ENCODE measurements at places on chromosomes 7 and 10.

- DNase-seq: no peak
These were observed 40.1 kb upstream of the ADGRA1 start for GRCh38 chr10:133047526-133048123.

DNA sequence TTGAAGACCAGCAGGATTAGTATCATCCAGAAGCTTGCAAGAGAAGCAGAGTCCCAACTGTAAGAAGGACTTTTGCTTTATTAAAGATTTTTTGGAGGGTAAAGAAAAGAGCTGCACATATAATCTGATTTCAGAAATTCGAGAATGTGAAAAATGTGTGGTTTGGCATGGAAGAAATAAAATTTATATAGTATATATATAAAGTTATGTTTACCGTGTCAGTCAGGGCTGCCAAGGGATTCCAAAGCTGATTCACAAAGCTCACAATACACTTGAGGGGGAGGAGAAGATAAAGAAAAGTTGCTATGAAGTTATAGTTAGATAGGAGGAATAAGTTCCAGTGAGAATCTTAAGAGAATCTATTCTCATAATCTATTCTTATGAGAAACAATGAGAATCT, 231.8 kb upstream of the CACNA2D1 start:
- no peak for DNase-seq

- no peak for DNase-seq
These were observed 110.6 kb downstream of the PTPN20 start for GRCh38 chr10:47021850-47022249.

DNA sequence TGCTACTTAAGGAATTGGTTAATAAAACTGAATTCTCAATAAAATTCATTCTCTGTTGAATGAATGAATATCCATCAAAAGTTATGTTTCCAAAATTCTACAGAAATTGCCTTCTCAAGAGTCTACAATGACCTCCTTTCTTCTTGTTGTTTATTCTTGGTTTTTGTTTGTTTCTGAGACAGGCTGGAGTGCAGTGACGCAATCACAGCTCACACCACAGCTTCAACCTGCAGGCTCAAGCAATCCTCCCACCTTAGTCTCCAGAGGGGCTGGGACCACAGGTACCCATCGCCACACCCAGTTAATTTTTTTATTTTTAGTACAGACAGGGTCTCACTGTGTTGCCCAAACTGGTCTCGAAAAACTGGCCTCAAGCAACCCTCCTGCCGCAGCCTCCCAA, 97.6 kb downstream of the LMBR1 start:
- no peak for DNase-seq

GRCh38 chr7:40303996-40304395, 169.2 kb downstream of the SUGCT start:
- no peak for DNase-seq

DNA sequence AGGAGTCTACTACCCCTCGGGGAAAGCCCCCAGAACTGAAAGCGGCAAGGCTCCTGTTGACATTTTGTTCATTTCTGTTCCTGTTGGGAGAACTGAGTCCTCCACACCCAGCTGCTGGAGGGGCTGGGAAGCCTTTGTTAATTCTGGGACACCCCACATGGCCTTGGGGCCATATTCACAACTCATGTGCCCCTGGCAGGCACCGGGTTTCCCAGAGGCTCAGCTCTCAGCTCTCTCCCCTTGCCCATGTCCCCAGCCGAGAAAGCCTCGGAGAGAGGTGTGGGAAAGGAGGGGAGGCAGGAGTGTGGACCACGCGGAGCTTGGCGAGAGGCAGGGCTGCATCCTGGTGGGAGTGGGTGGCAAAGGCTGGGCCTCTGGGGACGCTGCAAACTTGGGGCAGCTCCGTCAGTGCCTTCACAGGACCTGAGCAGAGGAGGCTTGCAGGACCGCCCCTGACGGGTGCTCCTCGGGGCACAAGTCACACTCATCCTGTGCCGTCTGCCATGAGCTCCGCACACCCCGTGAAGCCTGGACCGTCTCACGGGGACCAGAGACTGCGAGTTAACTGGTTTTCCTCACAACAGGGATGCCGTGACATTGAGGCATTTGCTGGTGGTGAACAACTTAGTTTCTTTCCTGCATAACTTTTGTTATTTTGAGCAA, 140.9 kb downstream of the DNAJB6 start:
- DNase-seq: no peak

DNA sequence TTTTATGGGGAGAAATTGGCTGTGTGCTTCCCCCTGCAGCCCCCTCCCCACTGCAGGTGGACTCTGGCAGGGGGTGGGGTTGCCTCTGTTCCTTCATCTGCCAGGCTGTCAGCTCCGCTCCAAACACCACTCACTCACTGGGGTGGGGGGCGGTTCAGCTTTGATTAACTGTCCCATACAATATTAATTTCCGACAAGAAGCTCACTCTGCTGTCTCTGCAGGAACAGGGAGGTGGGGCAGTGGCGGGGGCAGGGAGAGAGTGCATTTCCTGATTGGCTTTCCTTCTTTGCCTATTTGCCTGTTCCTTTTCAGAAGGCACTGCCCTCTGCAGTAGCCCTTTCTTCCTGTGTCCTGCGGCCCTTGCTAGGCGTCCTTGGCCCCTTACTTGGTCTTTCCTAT, 500.8 kb downstream of the PLXNA4 start:
- DNase-seq: no peak

GRCh38 chr7:152076324-152076821, 50.9 kb downstream of the GALNT11 start:
- no peak for DNase-seq

DNA sequence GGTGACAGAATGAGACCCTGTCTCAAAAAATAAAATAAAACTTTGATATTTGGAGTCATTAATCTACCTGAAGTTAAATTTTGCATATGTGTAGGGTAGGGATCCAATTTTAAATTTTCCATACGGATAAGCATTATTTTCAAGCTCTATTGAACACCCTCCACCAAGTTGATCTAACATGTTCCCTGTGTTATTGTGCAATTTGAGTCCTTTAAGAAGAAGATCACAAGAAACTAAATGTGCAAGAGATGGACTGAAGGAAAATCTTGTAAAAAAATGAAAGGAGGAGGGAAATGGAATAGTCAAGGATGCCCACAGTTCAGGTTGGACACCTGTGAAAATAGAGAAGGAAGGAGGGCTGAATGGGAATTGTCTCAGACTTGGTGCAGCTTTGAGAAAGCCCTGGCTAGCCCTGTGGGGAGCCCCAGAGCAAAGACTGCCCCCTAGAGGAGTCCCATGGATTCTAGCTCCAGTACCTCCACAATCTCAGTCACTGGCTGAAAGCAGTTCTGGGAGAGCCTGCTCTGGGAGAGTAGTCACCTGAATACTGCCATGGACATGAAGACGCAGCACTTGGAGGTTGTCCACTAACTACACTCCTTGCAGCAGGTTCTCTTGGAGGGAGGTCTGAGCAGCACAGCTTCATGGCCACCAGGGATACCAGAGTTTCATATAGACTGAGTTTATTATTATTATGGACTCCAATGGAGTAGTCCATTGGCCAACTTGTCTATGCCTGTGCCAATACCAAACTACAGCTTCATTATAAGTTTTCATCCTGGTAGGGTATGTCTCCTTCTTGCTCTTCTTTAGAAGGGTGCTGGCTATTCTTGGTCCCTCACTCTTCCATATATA, 5.7 kb upstream of the TIAL1 start:
- DNase-seq: no peak

GRCh38 chr10:103969436-103969835, 2.5 kb downstream of the SLK start:
- DNase-seq: no peak

- DNase-seq: no peak
These were observed 226.5 kb downstream of the DKK1 start for GRCh38 chr10:52540479-52540984.

DNA sequence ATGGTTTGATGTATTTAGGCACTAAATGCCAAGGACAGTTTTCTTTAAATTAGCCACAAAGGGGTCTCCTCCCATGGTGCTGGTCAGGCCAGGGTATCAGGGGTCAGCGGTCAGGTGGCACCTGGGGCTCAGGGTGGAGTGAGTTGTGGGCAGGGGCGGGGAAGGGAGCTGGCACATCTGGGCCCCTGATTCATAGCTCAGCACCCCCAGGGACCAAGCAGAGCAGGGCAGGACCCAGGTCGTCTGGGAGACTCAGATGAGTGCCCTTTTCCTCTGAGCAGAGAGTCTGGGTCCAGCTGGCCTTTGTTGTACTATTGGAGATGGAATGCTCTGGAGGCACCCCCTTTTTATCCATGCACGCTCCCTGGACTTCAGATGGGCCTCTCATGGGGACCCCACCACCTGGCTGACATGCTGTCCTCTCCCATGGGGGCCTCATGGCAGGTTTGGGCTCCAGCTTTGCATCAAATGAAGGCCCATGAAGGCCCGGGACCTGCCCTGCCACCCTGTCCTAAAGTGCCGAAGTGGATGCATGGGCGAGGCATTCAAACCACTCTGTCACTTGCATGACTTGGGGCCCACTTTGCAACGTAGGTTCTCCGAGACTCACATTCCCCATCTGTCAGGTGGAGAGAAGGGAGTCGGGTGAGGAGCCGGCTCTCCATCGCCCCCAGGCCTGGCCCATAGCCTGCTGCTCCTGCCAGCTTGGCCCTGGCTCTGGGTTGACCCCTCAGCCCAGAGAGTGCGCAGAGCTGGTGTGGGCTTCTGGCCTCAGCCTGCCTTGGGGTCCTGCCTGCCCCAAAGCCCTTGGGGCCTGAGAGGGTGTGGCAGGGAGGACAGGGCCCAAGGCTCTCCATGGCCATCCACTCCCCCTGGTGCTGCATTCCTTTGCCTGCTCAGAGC, 66.4 kb downstream of the RAMP3 start:
- DNase-seq: no peak

DNA sequence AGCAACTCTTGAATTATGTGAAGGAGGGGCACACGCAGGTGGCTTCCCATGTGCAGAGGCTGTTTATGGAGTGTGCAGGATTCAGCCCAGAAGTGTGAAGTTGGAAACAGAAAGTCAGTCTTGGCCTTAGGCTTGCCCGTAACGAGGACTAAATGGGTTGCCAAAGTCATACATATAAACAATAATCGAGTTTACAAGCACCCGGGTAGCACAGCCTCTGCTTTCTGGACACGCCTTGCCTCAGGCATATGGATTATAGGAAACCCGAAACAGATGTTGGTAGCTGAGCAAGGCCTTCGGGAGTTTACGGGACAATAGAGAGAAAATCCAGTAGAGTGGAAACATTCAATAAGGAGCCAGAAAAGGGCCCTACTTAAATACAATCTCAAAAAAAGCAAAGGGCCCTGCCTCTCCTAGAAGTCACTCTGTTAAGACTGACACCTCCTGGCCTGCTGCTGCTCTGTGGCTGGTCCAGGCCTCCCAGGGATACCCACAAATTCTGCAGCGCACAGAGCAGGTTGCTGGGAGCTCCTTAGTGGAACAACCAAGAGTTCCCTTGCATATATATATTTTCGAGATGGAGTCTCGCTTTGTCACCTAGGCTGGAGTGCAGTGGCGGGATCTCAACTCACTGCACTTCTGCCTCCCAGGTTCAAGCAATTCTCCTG, 48.5 kb downstream of the SMKR1 start:
- DNase-seq: no peak

Measured in right kidney (tissue), 9 donors.